ENCODE measurements at places on chromosomes 2 and 18.

GRCh38 chr18:79258447-79258846, 137.3 kb upstream of the NFATC1 start:
- DNase-seq, result no peak

DNA sequence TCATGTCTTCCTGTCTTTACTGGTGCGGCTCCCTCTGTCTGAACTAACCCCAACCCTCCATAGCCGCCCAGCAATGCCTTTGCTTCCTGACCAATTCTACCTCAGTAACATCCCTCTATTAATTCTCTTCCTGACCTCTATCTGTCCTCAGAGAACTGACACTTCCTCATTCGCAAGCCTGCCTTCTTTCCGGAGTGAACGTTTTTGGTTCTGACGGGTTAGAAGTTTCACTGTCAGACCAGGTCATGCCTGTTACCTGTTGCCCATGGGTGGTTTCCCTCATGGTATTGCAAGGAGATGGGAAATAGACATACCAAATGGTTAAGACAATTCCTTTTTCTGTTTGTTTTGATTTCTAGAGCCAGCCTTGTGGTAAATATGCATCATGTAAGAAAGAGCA, 453.4 kb upstream of the SLC14A2 start:
- DNase-seq, result no peak

DNA sequence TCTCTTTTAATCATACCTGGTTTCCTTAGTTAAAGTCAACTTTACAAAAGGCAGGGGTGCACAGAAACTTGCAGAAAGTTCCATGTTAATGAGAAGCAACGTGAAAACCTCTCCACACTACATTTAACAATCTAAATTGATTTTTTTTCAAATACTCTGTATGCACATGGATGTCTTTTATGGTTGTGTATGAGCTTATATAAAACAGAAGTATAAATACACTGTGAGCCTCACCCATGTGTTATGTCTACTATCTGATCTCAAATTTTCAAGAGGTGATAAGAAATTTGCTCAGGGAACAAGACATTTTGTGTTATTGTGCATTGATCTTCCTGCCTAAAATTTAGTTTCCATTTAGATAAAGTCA, 617.6 kb downstream of the ADCYAP1 start:
- DNase-seq, result no peak

DNA sequence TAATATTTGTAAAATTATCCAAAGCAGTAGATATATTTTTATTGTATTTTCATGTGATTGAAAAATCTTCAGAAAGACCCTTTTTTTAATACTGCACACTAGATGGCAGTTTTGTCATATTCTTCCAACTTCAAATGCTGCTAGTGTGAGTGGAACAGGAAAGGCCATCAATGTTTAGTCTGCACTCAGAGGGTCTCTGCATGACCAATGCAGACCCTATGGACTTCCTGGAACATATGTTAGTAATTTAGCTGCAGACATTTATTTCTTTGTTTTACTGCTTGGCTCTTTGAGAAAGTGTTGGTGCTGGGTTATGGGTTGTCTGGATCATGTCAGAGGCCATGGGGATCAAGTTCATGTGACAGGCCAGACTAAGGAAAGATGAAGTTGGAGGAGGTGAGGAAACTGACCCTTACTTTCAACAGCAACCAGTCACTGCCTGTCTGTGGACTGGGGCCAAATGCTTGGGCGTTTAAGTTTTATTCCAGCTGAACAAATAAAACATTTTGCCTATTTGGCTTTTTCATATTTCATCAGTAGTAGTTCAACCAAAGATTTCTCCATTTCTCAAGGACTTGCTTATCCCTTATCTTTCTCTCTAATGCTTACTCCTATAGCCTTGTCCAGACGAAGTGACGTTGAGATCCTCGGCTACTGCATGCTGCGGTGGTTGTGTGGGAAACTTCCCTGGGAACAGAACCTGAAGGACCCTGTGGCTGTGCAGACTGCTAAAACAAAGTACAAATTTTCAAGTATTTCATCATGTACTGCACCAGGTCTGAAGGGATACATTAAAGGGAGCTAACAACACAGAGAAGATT, 84.8 kb downstream of the VRK2 start:
- peak; percentile 27 for DNase-seq

DNA sequence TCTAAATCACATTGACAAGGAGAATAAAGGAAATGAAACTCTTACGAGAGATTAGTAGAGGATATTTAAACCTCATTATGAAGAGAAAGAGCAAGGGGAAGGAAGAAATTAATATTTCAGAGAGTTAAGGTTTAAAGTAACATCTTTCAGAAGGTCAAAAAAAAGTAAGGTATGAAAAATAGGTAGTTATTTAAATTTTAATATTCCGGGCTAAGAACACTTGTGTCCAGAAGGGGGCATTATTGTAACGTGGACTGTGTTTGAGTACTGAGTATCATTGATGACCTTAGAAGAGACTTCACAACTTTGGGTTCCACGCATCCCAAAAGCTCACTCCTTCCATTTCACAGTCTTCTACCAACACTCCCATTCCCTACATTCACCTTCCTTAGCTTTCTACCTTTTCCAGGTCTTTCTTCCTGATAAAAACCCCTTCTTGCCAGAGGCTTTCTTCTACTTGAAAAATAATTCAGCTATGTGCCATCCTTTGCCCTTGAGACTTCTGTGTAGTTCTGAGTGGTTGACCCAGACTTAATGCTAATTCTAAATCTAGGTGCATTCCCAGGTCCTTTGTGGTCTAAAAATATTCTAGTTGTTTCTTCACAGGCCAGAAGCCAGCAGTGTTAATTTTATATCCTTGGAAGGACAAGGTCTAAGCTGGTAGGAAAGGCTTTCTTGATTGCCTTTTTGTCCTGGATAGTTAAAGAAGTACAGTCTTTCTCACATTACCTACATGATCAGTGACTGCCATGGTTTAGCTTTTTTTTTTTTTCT, 16.5 kb downstream of the DYNC1I2 start:
- DNase-seq, result no peak

DNA sequence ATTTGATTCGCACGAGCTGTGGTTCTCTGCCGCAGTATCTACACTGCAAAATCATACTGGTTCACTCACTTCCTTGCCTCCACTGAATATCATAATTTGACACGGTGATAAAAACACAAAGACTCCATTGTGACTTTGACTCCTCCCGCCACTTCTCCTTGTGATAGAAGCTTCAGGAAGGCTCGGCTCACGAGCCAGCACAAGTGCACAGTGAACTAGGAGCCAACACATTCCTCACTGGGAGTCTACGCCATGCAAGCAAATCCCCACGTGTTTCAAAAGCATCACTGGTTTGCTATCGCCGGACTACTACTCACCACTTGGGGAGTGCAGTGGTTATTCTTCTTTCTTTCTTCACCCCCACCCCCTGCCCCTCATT, 293.3 kb upstream of the PARD3B start:
- no peak for DNase-seq

DNA sequence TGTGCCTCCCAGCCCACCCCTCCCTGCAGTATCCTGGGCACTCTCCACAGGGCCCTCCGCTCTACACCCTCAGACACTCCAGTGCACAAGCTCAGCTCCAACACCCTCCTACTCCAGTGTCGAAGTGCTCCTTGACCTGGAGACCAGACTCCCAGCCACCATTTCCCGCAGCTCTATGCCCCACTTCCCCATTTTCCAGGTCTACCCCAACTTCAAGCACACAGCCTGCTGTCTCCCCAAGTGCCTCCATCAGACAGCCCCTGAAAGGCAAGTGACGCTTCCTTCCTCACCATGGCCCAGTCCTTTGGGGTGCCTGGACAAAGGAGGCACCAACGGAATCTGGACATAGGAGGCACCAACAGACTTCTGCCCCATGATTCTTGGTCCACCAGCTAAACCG, 7.2 kb downstream of the PASK start:
- no peak for DNase-seq

DNA sequence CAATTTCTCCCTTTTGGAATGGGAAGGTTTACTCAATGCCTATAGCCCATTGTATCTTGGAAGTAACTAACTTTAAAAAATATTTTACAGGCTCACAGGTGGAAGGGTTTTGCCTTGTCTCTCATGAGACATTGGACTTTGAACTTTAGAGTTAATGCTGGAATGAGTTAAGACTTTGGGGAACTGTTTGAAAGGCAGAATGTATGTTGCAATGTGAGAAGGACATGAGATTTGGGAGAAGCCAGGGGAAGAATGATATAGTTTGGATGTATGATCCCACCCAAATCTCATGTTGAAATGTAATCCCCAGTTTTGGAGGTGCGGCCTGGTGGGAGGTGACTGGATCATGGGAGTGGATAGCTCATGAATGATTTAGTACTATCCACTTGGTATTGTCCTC, 17.5 kb upstream of the TBC1D8 start:
- DNase-seq, result no peak

- no peak for DNase-seq
Measured at GRCh38 chr2:63301481-63301880, 250.9 kb downstream of the OTX1 start.

DNA sequence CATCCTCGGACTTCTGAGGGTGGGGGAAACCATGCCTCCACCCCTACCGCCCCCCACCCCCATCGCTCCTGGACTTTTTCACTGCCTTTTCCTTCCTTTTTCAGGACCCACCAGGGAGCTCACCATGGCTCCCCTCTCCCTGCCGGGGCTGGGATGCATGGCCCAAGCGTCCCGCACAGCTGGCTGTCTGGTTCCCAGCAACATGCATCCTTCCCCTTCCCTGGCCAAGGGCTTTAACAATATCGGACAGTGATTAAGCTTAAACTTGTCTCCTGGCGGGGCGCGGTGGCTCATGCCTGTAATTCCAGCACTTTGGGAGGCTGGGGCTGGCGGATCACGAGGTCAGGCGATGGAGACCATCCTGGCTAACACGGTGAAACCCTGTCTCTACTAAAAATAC, 44.1 kb downstream of the MRO start:
- no peak for DNase-seq

DNA sequence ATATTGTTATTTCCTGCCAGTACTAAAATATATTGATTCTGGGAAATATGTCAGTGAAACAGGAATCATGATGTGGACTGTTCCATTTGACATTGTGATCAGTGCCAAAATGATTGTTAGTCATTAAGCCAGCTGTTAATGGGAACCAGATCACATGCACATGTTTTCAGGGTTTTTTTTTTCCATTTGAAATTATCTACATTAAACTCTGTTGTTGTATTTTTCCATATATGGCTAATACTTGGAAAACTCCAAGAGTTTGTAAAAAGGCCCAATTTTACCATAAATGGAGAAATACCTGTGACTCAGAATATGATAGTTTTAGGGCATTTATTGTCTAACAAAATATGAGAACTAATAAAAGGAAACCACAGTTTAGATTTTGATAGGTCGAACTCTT, 13.4 kb downstream of the ITGAV start:
- DNase-seq, result no peak

GRCh38 chr2:80026040-80026729, 278.4 kb downstream of the LRRTM1 start:
- no peak for DNase-seq

- no peak for DNase-seq
Measured at GRCh38 chr2:63853527-63854310, 12.0 kb downstream of the UGP2 start.

- no peak for DNase-seq
Measured at GRCh38 chr2:1563084-1563857, 150.0 kb downstream of the TPO start.

DNA sequence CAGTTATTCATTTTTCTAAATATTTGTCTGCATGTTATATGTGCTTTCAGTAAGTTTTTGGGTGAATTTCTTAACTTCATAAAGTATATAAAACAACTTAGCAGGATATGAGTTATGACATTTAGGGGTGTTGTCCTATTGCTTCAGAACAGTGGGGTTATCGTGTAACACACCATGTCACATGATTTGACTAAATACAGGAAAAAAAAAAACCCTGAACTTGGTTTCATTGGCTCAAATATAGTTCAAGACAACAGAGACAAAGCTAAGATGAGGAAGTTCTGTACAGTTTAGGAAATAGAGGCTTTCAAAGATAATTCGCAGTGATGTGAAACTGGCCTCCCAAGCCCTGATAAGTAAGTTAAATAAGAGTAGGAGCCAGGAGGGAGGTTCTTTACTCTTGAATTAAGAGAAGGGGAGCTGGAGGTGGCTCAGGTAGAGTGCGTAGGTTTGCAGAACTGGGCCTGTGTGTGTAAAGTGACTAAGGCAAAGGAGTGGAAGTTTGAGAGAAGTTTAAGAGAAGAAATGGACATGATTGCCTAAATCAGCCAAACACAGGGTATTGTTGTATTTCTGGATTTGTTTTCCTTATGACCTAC, 53.9 kb downstream of the LIMS1 start:
- no peak for DNase-seq

GRCh38 chr2:185862657-185863398, 124.2 kb downstream of the FSIP2 start:
- DNase-seq, result no peak

DNA sequence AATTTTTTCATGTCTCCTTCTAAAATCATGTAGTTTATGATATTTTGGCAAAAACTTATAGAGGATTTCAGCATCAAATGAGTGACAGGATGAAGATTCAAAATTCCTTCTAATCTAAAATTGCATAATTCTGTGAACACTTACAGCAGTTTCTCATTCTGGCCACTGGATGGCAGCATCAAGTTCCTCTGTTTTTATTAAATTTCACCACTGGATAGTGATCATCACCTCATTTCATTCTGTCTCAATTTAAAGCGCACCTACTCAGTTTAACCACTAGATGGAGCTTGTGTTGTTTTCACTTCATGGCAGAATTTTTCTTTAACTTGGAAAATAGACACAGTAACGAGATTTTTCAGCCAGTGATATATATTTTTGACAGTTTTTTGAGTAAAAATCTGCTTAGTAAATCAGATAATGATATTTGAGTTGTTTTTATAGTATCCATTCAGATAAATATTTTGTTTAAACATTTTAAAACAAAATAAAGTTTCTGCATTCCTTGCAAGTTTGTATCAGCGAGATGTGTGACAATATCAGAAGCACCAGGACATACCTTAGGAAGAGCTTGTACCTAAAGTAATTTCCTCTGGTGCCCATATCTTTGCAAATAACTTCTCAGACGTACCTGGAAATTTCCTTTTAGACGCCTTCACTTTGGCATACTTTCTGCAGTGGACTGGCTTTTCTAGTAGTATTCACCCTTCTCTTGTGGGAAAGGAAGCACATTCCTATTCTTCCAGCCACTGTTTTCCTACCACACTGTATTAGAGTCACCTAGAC, 94.7 kb upstream of the ARHGAP15 start:
- peak; percentile 50 for DNase-seq

GRCh38 chr2:65608916-65609315, 176.5 kb upstream of the SPRED2 start:
- DNase-seq, result peak; percentile 85

DNA sequence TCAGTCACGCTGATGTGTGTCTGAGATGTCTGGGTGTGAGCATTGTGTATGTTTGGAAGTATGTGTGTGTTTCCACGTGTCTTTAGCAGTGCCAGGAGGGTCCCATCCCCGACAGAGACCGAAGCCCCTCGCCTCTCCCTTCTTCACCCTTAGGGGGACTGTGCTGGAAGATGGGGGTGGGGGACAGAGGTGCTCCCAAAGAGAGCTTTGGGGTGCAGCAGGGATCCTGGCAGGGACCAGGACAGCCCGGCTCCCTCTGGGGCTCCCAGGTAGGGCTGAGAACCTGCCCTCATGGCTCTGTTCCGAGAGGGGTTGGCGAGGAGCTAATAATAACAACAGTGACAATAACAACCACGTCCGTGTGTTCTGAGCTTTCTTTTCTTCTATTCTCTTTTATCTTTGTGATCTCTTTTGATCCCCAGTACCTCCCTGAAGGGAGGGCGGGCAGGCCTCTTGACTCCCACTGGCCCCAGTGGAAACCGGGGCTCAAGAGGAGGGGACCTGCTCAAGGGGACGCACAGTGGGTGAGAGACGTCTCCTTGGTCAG, 57.6 kb downstream of the SMAD7 start:
- no peak for DNase-seq

GRCh38 chr18:70075906-70076305, 128.2 kb upstream of the CD226 start:
- no peak for DNase-seq

Measured in femur (tissue), 1 donor.